Stimulated activated CD4-positive, alpha-beta T cell treated with anti-CD3 and anti-CD28 coated beads, Interleukin-4, amount 100 ng/mL, for 4 hours (primary cell): ENCODE measurements at places on chromosomes 2 and 18.

- DNase-seq, result no peak
Observed at GRCh38 chr2:163319006-163319405, 416.8 kb downstream of the FIGN start.

GRCh38 chr18:76756531-76757253 lies 65.7 kb upstream of the ZNF236 start:
- DNase-seq, result no peak

- no peak for DNase-seq
Observed at GRCh38 chr2:35099342-35099741, 1256.2 kb upstream of the CRIM1 start.

GRCh38 chr2:72757177-72757775 lies 68.6 kb downstream of the EXOC6B start:
- DNase-seq, result no peak

- DNase-seq, result no peak
Observed at GRCh38 chr2:221335219-221335752, 236.8 kb downstream of the EPHA4 start.

GRCh38 chr2:121903037-121903689 lies 147.7 kb downstream of the TSN start:
- DNase-seq, result no peak

DNA sequence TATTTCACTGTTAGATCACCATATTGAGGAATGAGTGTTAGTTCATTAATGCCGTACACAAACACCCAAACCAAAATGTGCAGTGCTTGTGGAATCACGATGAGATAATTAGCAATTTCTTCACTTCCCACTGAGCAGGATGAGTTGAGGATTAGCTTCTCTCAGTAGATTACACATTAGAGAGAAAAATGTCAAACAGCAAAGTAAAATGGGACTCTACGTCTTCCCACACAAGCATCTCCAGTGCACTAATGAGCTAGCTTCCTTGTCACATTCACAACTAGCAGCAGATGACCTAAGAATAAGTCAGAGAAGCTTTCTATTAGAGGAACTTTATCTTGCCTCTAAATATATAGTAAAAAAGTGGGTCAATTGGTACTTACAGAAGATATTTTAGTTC lies 926.9 kb downstream of the TSN start:
- no peak for DNase-seq

GRCh38 chr2:152336119-152336853 lies 1.3 kb downstream of the FMNL2 start:
- no peak for DNase-seq

- no peak for DNase-seq
Observed at GRCh38 chr2:124609667-124610066, 584.6 kb downstream of the CNTNAP5 start.

- DNase-seq, result no peak
Observed at GRCh38 chr2:35033748-35034147, 1321.8 kb upstream of the CRIM1 start.

DNA sequence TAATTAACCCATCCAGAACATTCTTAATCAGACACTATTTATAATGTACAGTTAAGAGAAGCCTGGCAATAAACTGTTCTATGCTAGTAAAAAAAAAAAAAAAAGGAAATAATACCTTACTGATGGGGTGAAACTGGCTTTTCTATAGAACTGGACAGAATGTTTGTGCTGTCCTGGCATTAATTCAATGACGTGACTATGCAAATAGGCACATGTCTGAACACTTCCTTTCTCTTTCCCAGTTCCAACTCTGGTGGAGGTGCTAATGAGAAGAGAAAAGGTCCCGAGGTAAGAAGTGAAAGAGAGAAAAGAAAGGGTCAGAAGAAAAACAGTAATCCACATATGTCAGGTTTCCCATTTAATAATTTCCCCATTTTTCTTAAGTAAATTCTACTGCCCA lies 508.4 kb downstream of the ZEB2 start:
- DNase-seq, result no peak

DNA sequence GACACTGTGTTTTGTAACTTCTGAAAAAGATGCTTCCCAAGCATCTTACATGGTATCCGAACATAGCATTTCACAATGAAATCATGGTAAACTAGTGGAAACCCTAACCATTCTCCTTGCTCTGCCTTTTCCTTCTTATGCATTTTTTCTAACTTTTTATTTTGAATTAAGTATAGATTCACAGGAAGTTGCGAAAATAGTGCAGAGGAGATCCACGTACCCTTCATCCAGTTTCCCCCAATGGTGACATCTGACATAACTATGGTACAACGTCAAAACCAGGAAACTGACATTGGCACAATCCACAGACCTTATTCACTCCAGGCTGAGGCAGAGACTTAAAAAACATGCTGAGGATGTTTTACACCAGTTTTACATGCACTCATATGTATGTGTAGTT lies 38.3 kb downstream of the AAK1 start:
- no peak for DNase-seq

DNA sequence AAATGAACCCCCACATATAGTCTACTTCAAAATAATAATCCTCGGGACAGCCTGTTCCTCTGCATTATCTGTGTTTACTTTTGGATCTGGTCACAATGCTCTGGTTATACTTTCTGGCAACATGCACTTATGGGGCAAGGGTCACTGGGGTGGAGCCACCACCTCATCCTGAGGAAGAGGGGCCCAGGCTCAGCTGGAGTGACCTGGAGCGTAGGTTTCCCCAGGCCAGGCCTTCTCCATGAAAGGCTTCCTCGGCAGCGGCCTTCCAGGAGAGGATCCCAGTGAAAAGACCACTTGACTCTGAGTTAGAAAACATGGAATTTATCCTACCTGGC lies 237.4 kb downstream of the SETBP1 start:
- no peak for DNase-seq

GRCh38 chr2:109663721-109664120 lies 49.6 kb downstream of the SOWAHC start:
- DNase-seq, result no peak

GRCh38 chr2:58967736-58968135 lies 726.6 kb upstream of the FANCL start:
- DNase-seq, result no peak

GRCh38 chr2:54898456-54899226 lies 151.6 kb downstream of the RTN4 start:
- DNase-seq, result no peak

GRCh38 chr2:5734859-5735520 lies 42.8 kb downstream of the SOX11 start:
- no peak for DNase-seq

DNA sequence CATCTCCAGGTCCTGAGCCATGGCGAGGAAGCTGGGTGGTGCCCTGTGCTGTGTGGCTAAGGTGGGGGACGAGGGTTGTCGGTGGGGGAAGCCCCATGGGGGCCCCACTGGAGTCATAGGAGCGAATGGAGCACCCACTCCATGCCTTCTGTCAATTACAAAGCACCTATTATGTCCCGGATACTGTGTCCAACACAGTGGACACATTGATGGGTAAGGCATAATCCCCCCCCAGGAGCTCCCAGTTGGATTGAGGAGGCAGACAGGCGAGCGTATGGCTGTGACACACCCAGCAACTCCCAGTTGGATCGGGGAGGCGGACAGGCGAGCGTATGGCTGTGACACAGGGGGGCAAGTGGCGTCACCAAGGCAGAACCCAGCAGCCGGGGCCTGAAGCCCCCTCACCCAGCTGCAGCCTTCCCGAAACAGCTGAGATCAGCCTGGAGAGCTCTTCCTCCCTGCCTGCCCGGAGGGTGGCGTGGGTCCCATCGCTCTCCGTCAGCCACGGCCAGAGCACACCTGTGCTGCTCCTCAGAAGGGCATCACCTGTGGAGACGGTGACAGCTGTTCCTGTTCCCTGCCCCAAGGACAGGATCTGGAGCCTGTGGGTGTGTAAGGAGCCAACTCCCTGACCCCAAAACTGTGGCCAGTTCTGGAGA lies 69.6 kb downstream of the HPCAL1 start:
- no peak for DNase-seq

DNA sequence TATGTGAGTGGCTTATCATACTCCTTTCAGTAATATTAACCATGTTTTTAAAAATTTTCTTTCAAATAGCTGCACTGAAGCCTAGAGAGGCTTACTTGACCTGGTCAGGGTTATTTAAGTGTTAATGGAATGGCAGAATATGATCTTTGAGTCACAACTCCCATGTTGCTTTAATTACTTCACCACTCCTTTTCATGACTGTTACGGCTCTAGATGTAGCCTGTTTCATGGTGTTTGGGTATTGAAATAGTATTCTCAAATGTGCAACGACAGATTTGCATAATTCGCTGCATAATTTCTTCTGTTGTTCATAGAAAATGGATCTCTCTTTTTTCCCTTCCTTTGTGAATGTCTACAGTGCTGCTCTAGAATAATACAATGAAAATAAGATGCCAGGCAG lies 51.6 kb upstream of the PLA2R1 start:
- DNase-seq, result no peak

GRCh38 chr2:68251187-68251854 lies 1.0 kb downstream of the PPP3R1 start:
- peak; percentile 55 for DNase-seq

DNA sequence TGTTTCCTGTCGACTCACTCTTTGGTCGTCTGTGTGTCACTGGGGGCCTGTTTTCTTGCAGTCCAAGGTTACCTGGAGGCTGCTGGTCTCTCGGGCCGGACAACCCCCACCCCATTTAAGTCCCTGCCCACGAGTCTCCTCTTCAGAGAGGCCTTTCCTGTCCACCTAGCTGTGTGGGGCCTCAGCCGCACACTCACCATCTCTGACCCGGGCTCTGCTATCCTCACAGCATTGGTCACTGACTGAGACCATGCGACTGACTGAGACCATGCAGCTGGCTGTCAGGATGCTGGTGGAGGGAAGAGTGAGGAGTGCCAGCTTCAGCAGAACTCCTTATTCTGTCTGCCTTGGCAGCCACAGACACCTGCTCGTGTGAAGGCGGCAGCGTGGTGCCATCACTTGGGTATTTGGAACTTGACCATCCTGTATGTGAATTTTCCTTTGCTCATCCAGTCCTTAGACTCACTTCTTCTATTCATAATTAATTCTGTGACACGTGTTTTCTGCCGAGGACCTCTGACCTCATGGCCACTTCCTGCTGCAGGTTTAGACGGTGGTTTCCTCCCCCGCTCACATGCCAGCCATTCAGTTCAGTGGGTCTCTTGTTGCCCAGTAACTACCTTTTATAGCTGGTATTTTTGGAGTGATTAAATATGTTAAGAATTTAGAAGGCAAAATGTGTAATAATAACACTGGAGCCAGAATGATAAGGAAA lies 47.5 kb upstream of the ASB1 start:
- no peak for DNase-seq

DNA sequence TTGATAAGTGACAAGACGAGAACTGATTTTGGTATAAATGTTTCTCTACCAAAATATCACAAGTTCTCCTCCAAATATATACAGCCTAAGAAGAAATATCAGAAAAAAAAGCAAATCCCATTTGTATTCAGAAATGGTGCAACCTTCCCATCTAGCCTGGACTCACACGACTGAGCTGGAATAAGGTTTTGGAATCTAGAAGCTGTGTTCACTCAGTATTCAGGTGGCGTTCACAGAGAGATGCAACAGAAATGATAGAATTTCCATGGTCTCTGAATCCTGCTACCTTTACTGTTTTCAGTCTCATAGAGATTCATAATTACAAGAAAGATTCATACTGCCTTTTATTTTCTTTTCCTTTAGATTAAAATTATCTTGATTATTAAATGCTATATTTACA lies 347.2 kb upstream of the TRIB2 start:
- no peak for DNase-seq

- DNase-seq, result no peak
Observed at GRCh38 chr2:76310894-76311633, 600.3 kb upstream of the GCFC2 start.

- DNase-seq, result no peak
Observed at GRCh38 chr2:182553483-182553882, 126.6 kb upstream of the PDE1A start.

DNA sequence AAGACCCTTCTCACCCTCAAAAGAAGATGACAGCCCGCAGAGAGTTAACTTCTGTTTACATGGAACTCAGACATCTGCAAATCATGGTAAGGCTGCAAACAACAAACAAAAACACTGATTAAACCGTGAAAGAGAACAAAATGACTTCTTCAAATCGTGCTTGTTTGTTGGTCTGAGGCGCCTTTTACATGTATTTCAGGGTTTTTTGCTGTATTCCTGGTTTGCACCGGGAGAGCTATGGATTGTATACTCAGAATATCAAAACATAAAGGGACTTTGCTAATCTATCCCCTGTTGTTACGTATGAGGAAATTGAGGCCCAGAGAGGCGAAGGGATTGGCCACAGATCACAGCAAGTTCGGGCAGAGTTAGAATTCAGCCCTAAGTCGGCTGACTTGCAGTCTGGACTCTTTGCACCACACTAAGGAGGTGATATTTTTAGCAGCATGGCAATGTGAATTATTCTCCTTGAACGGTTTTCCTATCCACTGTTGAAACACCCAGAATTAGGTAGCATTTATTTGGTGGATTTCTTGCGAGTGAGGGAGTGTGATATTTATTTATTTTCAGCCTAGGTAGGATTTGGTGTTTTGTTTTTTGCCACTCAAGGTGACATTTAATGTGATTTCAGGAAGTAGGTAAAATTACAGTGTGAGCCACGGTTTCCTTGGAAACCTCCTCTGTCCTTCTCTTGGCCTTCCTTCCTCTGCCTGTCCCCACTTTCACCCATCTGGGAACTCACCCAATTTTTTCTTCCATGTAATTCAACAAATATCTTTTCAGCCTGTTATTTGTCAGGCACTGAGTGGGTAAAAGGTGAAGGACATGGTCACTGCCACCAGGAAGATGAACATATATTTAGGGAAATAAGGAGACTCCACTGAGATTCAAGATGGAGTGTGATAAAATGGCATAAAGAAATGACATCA lies 980 bp upstream of the PDE6D start:
- DNase-seq, result no peak

- DNase-seq, result no peak
Observed at GRCh38 chr2:144643537-144644336, 123.8 kb upstream of the ZEB2 start.

DNA sequence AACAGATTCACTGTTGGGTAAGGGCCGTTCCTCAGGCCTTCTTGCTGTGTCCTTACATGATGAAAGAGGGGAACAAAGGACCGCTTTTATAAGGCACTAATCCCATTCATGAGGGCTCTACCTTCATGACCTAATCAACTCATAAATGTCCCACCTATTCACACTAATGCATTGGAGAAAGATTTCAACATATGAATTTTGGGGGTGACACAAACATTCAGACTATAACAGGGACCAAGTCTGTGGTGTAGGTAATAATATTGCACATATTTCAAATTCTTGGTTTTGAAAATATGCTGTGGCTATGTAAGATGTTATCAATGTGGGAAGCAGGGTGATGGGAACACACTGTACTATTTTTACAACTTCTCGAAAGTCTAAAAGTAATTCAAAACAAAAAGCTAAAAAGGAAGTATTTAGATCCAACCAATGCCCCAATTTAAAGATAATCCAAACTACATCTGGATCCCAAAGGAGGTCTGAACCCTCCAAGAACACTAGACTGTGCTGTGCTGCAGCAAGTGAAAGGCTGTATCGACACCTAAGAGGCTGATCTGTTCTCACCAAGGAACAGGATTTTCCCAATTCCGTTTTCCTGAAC lies 82.4 kb upstream of the TGIF1 start:
- DNase-seq, result no peak

- DNase-seq, result no peak
Observed at GRCh38 chr2:200668478-200668877, 82.7 kb downstream of the AOX1 start.

- no peak for DNase-seq
Observed at GRCh38 chr2:72738096-72738495, 87.7 kb downstream of the EXOC6B start.

GRCh38 chr2:11684894-11685460 lies 15.0 kb upstream of the NTSR2 start:
- DNase-seq, result no peak
